ENCODE measurements at places on chromosomes 2 and 18.

- peak; percentile 40 for DNase-seq
These were observed 60.9 kb downstream of the EDAR start for GRCh38 chr2:108927936-108928659.

DNA sequence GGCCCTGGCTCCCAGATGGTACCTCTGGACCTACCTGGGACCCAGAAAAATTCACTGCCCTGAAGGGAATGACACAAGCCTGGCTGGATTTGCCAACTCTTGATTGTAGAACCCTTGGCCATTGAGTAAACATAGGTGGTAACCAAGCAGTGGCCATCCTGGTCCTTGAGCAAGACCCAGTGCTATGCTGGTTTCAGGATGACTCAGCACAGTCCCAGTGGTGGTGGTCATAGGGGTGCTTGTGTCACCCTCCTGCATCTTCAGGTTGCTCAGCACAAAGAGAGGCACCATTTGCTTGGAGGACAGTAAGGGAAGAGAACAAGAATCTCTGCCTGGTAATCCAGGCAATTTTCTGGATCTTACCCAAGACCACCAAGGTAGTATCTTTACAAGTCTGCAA lies 52.9 kb downstream of the UPP2 start:
- no peak for DNase-seq

DNA sequence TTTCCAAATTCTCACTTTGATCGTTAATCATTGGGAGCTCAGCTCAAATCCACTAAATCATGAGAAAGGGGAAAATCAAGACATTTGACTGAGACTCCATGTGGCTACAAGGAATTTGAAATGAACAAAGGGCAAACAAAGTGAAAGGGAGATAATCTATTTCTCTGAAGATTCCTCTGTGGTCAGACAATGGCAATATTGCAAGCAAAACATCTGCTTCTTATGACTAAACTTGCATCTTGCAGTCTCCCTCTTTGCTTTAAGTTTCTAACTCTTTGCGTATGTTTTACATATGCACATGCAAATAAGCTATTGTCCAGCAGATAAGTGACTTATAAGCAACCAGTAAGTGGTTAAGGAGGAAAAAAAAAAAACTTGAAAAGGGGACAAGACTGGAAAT lies 299.1 kb upstream of the NXPH2 start:
- no peak for DNase-seq

GRCh38 chr2:101277111-101277510 lies 24.4 kb downstream of the CNOT11 start:
- peak; percentile 29 for DNase-seq

DNA sequence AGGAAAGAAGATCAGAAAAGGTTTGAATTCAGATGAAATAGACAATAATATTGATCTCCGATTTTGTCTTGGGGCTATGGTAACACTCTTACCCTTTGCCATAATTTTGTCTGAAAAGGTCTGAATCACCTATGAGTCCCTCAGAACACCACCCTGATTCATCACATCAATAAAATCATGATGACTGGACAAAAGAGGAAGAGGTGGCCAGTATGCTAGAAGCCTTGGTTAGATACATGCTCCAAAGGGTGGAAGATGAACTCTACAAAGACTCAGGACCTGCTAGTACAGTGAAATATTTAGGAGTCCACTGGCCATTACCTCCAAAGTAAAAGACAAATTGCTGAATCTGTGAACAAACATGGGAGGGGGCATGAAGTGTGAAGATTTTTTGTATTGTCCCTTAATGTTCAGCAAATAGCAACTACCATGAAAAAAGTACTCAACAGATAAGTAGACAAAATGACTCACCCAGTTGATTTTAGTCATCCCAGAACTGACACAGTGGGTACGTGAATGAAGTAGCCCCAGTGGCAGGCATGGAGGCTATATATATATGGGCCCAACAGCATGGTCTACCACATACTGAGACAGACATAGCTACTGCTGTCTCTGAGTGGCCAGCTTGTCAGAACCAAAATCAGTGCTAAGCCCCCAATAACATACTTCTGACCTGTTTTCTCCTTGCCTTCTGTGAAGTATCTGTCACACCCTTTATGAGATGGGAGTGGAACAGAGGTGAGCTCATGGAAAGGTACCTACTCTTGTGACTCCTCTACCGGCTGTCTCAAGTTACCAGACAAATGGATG lies 36.5 kb upstream of the GLS start:
- peak; percentile 12 for DNase-seq

DNA sequence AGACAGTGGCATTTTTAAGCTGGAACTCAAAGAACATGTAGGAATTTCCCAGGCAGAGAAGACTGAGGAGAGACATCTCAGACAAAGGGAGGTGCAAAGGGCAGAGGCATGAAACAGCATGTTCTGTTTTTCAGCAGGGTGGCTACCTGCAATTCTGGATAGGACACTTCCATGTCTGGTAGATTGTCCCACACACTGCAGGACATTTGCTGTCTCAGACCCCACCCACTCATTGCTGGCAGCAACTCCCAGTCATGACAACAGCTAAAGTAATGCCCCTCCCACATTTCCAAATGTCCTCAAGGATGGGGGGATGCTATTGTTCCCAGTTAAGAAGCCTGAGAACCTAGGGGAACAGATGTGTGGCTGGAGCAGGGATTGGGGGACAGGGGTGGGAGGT lies 40.8 kb downstream of the ANKRD44 start:
- no peak for DNase-seq

DNA sequence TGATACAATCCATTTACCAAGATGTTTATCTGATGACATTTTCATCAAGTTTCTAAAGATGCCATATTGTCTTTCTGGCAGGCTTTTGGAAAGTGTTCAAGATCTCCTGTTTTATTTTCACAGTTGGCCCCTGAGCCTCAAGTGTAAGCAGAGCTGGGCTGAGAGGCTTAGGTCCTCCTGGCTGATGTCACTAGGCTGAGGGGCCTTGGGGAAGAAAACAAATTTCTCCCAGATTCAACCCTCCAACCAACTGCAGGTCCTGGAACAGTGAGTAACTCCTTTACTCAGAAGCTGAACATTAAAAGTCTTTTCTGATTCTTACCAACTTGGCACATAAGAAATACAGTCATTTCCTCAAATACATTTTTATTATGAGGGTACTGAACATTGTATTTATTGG lies 14.9 kb upstream of the IL1RL1 start:
- DNase-seq: no peak

- DNase-seq: no peak
These were observed 59.6 kb downstream of the TPGS2 start for GRCh38 chr18:36769172-36769571.

- no peak for DNase-seq
These were observed 38.7 kb downstream of the TWIST2 start for GRCh38 chr2:238886453-238887094.
